Left ventricle myocardium superior (tissue), 1 donor: ENCODE measurements at places on chromosomes 16 and 17. TPM values are rescaled to one million over a fixed set of nuclear protein-coding genes. Genes with fewer than 3 reads are reported as not detected.

Gene BRD7
- 46.7 TPM for total RNA-seq

- no peak for DNase-seq
Measured at GRCh38 chr17:75459590-75460267, 3.3 kb downstream of the TMEM94 start.

- DNase-seq, result no peak
Measured at GRCh38 chr16:19835968-19836421, 48.7 kb downstream of the GPRC5B start.

Gene SLC35G6
- not detected for total RNA-seq

DNA sequence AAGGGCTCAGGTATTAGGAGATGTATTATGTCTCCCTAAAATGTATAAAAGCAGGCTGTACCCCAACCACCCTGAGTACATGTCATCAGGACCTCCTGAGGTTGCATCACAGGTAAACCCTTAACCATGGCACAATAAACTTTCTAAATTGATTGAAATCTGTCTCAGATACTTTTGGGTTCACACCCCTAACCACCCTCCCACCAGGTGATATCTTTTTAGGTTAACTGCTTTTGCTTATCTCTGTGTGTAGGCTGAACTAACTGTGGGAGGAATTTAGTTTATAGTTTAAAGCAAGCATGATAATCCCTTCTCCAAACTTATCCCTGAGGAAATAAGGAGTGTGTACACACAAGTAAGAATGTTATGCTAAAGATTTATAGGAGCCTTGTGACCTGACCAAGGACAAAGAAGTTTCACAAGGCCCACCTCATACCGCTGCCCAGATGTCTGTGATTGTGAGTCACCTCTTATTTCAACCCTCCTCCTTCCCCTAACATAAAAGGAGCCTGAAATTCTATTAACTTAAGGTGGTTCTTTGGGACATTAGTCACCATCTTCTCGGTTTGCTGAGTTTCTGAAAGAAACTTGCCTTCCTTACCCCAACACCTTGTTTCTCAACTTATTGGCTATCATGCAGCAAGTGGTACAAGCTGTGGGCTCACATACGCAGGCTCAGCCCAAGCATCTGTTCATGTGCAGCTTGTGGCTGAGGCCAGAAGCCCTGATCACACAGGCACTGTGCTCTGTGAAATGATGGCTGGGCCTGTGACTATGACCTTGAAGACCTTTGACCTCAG is 11.3 kb downstream of the PRSS22 start:
- DNase-seq, result no peak

Gene TNS4
- not detected for total RNA-seq

Gene HOXB2
- 2.8 TPM for total RNA-seq

Gene ZACN
- not detected for total RNA-seq

GRCh38 chr16:11797957-11798299 is 870 bp upstream of the ZC3H7A start:
- DNase-seq, result no peak

GRCh38 chr16:64158941-64159588 is 962.8 kb downstream of the CDH11 start:
- no peak for DNase-seq

Gene LRRC75A
- total RNA-seq, result 0.47 TPM

DNA sequence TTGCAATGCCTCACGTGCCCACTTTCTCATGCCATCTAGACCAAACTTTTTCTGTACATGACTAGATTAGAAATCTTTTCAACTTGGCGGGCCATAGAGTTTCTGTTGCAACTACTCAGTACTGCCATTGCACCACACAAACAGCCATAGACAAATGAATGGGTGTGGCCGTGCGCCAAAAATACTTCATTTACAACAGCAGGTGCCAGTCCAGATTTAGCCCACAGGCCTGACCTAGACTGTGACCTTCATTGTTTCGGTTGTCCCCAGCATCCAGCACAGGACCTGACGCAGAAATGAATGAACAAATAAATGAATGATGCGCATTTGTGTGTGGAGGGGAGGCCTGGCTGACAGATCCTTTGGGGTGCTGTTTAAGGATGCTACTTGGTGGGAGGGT is 14.3 kb upstream of the PDK2 start:
- DNase-seq, result peak; percentile 80
